ENCODE measurements at places on chromosomes 1 and 21.
A peak's percentile ranks its signal among the peaks of the same experiment; 100 is the strongest.

- DNase-seq: no peak
These were observed 28.6 kb downstream of the CEP104 start for GRCh38 chr1:3828391-3828790.

DNA sequence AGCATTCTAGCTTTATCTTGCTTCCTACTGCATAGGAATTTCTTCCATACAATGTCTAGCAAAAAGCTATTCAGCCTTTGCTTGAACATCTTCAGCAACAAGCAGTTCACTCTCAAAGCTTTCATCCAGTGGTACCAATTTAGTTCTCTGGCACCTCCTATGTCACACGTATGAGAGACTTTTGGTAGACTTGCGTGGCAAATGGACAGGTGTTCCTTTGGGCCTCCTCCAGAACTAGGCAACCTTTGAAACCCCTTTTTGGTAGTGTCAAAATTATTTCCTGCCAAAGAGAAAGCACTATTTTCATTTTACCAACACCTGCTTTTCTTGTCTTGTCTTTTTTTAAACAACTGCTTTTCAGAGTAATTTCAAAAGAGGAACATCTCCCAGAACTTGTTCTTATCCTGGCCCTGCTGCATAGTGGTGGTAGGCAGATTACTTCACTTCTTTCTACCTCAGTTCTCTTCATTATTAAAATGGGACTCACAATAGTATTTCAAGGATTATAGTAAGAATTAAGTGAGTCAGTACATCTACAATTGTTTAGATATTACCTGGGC, 122.4 kb downstream of the MAST2 start:
- no peak for DNase-seq

DNA sequence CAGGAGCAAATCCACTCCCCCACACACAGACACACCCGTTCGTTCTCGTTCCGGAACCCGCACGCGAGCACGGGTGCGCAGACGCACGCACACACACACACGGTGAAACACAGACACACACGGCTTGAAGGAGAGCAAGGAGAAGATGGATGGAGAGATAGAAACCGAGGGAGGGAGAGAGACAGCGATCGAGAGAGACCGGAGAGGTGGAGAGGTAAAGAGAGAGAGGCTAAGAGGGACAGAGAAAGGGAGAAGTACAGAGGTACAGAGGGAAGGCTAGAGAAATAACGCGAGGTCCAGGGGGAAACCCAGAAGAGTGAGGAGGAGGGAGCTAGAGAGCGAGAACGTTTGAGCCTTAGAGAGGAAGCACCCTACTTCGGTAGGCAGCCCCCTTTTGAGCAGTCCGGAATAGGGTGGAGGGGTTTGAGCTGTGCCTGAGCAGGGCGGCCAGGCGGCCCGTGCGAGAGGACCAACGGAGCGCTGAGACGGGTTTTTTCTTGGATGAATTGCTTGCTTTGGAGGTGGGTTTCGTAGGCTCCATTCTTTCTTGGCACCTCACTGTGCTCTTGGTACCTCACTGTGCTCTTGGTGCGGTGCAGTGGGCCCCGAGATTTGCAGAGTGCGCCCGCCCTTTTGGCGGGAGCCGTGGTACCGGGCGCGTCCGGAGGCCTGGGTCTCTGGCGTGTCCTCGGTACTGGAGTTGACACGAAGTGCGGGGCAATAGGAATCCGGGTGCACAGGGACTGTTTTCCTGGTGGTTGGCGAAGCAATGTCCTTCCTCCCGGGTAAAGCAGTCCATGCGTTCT, 88.4 kb upstream of the RHOU start:
- peak; percentile 54 for DNase-seq

DNA sequence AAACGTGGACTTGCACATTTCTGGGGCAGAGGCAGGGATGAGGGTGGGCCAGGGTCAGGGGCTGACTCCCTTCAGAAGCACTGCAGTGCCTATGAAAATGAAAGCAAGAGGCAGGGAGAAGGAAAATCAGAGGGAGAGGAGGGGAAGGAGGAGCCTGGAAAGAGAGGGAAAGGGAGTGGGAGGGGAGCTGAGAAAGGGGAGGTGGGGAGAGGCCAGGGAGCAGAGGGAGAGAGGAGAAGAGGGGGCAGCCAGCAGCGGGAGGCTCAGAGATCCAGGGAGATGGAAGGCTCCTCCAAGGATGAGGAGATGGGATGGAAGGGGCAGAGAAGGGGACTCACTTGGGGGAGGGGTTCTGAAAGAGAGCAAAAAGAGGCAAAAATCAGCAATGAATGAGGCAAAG, 96.3 kb upstream of the KLHDC7A start:
- no peak for DNase-seq

- DNase-seq: peak; percentile 63
These were observed 21.3 kb downstream of the GPSM2 start for GRCh38 chr1:108897865-108898720.

GRCh38 chr1:225534135-225534534, 106.3 kb upstream of the LBR start:
- no peak for DNase-seq

- peak; percentile 73 for DNase-seq
These were observed 35.5 kb downstream of the TOMM20 start for GRCh38 chr1:235093013-235093695.

GRCh38 chr1:111882986-111883560, 106.4 kb downstream of the KCND3 start:
- DNase-seq: no peak

- DNase-seq: no peak
These were observed 54.6 kb downstream of the RAP1GAP start for GRCh38 chr1:21614419-21615115.

- DNase-seq: no peak
These were observed 48.6 kb upstream of the TMEM125 start for GRCh38 chr1:43220905-43221778.

GRCh38 chr1:118049981-118050380, 120.4 kb downstream of the WDR3 start:
- DNase-seq: no peak

DNA sequence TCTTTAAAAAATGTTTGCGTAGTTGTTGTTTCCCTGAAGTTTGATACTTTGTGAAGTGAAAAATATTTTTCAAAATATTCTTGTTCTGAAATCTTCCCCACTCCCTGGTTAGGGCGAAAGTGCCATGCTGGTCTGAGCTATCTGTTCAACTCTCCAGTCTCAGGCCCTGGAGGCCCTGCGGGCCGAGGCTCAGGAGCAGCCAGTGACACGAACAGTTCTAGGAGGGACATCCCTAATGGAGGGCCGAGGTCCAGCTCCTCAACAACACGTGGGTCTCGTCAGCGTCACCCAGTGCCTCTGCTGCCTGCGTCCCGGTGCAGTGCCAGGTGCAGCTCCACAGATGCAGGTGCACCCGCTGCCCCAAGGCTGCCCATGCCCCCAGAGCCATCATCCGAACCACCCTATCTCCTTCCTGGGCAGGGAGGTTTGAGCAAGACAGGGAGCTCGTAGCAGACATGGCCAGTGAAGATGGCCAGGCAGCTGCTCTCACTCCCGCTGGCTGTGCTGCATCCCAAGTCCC, 69.7 kb upstream of the COL6A1 start:
- no peak for DNase-seq

GRCh38 chr1:225460021-225460736, 32.3 kb upstream of the LBR start:
- no peak for DNase-seq

- DNase-seq: no peak
These were observed 331.4 kb upstream of the USP24 start for GRCh38 chr1:55546553-55546952.

All from fibroblast of skin of right quadriceps (primary cell).